Omental fat pad (tissue), 4 donors: ENCODE measurements at places on chromosomes 13 and 19. TPM values are rescaled to one million over a fixed set of nuclear protein-coding genes. Genes with fewer than 3 reads are reported as not detected.

DNA sequence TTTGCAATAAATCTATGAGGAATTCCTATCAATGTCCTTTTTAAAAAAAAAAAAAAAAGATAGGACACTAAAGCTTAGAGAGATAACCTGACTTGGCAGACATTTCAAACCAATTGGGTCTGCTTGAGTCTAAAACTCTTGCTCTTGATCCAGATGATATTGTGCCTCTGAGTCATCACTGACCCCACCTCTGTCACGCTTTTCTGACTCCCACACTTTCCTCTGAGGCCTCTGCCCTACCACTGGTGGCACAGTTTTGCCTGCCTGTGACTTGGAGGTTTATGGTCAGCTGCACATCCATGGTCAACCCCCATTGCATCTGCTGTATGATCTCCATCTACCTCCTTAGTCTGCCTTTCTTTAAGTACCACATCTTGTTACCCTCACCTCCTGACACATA, 328.7 kb downstream of the SPRY2 start:
- DNase-seq, result no peak

DNA sequence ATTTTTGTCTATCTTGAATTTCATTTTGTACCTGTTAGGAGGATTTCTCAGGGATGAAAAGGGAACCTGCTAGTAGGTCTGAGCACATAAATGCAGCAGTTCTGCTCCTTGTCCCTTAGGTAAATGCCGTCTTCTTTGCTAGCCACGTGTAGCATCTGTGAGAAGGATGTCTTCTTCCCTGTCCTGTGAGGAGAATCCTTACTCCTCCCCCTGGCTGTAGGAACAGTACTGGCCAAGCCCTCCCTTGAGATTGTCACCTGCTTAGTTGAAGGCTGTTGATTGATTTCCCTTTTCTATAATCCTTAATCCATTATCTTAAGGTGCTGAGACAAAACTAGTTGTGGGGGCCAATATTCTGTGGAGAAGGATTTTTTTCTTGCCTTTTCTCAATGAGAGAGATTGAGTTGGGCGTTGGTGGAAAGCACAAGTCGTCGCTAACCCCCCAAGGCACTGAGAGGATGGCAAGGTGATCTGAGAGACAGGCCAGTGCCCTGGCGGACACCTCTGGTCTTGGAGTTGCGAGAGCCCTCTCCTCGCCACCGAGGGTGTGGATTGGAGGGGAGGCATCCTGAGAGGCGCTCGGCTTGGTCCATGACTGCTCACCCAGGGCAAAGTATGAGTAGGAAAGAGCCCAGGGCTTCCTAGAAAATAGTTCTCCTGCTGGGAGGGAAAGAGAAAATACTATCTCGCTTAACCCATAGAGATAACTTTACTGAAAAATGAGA, 216.7 kb downstream of the ATP8A2 start:
- no peak for DNase-seq

CEACAM3 gene
- total RNA-seq, result not detected

GRCh38 chr19:12936582-12936981, 1.8 kb upstream of the CALR start:
- DNase-seq, result no peak

GRCh38 chr19:17616961-17617806, 61.7 kb downstream of the COLGALT1 start:
- DNase-seq, result no peak

- DNase-seq, result no peak
Observed at GRCh38 chr13:33260168-33261098, 25.1 kb downstream of the STARD13 start.

- no peak for DNase-seq
Observed at GRCh38 chr13:27159806-27160563, 11.6 kb downstream of the USP12 start.

GDF15 gene
- total RNA-seq, result 3.0 TPM

DNA sequence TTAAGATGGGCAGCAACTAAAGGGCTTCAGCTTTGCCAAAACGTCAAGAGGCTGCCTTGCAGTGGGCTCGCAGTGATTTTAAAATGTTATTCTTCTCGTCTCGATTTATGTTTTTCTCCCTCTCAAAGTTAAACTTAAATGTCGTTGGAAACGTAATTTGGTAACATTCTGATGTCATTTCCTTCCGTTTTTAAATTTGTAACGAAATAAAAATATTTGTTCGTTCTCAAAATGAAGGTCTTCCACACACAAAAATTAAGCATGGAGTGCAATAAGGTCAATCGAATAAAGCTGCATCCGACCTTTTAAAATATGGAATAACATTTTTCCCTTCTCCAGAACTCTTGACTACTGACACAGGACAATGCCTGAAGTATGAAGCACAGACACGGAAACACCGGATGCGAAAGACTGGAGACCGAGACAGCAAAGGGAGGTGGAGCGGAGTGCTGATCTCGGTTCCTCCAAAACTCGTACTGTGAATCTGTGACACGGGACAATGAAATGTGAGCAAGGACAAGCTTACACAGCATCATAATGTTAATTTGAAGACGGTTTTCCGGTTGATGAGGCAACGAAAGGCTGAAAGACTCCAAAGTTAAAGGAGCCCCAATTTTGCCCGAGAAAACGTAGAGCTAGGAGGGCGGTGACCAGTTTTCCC, 850 bp downstream of the MTMR6 start:
- DNase-seq, result no peak

GRCh38 chr13:80548915-80549314, 208.0 kb upstream of the SPRY2 start:
- no peak for DNase-seq
